Effector memory CD4-positive, alpha-beta T cell (primary cell): ENCODE measurements at places on chromosomes 2 and 18.

GRCh38 chr18:3689091-3689490 is 239.1 kb downstream of the TGIF1 start:
- DNase-seq = no peak

DNA sequence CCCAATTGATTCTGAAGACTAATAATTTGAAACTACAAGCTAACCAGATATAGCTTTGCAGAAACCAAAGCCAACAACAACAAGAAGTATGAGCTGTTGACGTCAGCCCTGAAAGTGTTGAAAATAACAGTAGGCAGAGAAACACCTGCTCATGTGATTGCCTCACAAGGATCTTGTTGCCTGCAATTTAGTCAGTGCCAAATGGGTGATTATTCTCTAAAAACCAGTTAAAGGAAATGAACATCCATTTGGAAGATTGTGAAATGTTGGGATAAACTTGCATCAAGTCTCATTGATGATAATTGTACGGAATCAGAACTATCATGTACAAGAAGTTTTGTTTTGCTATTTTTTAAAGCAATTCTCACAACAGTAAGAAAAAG is 2.8 kb downstream of the CYTIP start:
- no peak for DNase-seq

- DNase-seq = no peak
These were observed 53.5 kb downstream of the RDH14 start for GRCh38 chr2:18506883-18507509.

DNA sequence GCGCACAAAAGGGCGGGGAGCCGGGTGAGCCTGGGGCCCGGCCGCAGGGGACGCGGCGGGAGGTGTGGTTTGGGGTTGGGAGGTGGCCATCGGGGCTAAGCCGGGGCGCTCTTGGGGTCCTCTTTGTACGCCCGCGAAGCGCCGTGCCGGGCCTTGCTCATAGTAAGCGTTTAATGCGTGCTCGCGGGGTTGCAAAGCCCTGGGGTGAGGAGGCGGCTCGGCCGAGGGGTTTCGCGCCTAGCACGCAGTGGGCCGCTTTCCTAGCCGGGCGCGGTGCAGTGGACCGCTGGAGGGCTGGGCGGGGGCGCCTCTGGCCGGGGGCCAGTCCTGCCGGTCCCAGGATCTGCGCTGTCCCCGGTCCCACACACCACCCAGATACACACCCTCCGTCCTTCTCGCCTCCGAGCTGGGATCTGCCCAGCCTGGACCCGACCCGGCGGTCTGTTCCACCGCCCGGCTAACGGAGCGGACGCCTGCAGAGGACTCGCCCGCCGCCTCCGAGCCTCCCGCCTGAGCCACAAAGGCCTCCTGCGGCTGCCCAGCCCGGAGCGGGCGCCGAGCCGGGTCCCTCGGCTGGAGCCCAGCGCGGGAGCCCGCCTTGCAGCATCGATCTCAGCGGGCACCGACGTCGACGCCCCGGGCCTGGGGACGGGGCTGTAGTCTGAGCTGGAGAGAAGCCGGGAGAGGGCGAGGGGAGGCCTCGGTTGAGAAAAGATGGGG is 564 bp downstream of the DPYSL5 start:
- DNase-seq = no peak

GRCh38 chr2:62149708-62150107 is 46.2 kb upstream of the B3GNT2 start:
- no peak for DNase-seq

DNA sequence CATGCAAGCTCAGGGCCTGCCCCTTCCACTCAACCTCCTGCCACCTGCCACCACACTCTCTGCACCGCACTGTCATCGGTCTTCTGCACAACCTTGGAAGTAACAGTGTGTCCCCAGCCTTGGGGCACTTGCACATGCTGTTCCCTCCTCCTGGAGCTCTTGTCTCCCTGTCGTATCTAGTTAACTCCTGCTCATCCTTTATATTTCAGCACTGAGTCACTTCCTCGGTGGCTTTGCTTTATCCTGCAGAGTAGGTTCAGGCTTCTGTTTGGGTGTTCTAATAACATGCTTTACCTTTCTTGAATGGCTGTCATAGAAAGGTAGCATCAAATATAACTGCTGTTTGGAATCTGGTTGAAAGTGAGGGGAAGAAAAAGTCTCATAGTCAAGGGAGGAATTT is 25.3 kb downstream of the PAX8 start:
- no peak for DNase-seq
